Stromal cell of bone marrow (primary cell): ENCODE measurements at places on chromosomes 3 and 15.
A peak's percentile ranks its signal among the peaks of the same experiment; 100 is the strongest.

- DNase-seq: no peak
Measured at GRCh38 chr15:65595960-65596359, 15.0 kb downstream of the INTS14 start.

GRCh38 chr3:58242340-58242739, 4.7 kb downstream of the ABHD6 start:
- DNase-seq: no peak

GRCh38 chr3:33260104-33260503, 17.1 kb upstream of the FBXL2 start:
- DNase-seq: no peak

- peak; percentile 83 for DNase-seq
Measured at GRCh38 chr3:152331018-152331541, 62.4 kb downstream of the MBNL1 start.

- DNase-seq: no peak
Measured at GRCh38 chr15:58865425-58865880, 68.0 kb downstream of the SLTM start.

- no peak for DNase-seq
Measured at GRCh38 chr3:80535286-80535685, 767.5 kb upstream of the ROBO1 start.

- DNase-seq: no peak
Measured at GRCh38 chr3:95459706-95460105, 1354.7 kb upstream of the EPHA6 start.

DNA sequence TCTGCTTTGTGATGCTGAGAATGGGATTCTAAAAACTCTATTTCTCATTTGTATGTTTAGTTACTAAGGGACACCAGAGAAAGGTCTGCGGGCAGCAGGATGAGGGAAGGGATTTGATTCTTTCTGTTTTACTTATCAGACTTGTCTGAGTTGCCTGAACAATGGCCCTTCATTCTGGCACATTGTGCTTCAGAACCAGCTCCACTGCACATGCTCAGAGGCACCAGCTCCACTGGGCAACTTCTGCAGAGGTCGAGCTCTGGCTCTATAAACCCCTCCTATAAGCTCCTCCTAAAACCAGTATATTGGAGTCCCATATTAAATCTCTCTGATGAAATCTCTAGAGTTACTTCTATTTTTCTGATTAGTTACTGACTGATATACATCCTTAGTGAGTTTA, 453.2 kb upstream of the CDIN1 start:
- DNase-seq: no peak

- no peak for DNase-seq
Measured at GRCh38 chr3:11711876-11712275, 68.2 kb upstream of the VGLL4 start.
